ENCODE measurements at places on chromosomes 2 and 18.

DNA sequence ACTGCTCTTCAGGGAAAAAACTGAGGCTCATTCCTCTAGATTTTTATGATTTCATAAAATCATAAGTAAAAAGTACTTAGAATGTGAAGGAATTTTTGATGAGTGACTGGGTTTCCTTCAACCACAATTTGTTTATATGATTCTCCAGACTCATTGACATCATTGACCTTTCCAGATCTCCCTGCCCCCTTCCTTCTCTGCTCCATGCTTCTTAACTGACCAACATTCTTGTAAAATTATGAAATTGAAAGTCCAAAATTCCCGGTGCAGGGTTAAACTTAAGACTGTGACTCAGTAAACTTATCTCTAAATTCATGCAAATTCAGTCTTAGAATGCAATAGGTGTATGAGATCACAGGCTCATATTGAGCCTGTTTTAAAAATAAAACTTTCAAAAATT, 648.9 kb downstream of the TDRD15 start:
- peak; percentile 88 for DNase-seq

- DNase-seq = no peak
These were observed 125.7 kb upstream of the CCDC195 start for GRCh38 chr2:224841910-224842309.

- DNase-seq = no peak
These were observed 50.5 kb upstream of the DLX2 start for GRCh38 chr2:172153156-172153555.

DNA sequence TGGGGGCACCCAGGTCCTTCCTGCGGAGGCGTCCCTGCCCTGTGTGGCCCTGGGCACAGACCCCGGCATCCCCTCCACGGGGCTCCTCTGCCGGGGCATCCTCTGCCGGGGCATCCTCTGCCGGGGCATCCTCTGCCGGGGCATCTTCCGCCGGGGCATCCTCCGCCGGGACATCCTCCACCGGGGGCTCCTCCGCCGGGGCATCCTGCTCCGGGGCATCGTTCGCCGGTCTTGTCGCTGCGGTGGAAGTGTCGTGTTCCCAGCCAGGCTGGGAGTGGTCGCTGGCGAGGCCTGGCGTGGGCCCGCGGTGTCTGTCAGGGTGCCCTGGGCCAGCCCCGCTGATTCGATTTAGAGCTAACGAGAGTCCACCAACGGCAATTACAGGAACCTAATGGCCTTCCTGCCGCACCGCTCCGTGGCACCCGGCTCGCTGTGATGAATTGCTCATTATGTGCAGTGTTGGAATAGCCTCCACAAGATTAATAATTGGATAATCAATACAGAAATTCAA, 115.1 kb downstream of the NFATC1 start:
- DNase-seq = no peak

DNA sequence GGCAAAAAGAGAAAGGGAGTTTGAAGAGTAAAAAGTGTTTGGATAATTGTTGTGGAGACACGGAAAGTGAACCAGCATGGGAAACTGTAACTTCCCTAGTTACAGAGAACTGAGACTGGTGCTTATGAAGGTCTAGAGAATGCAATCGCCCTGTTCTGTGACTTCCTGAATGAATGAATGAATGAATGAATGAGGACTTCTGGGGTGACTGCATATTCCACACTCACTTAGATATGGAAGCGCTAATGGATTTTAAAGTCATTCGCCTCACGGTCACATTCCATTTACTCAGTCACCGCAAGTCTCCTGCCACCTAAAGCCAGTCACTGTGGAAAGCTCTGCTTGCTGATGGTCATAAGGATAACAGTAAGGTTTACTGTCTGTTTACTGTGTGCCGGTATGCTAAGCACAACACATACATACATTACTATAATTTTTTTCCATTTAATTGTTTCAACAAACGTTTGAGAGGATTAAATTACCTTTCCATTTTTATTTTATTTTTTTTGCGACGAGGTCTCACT, 138.2 kb downstream of the CABLES1 start:
- no peak for DNase-seq

- no peak for DNase-seq
These were observed 32.6 kb downstream of the MRPL44 start for GRCh38 chr2:223989856-223990232.

DNA sequence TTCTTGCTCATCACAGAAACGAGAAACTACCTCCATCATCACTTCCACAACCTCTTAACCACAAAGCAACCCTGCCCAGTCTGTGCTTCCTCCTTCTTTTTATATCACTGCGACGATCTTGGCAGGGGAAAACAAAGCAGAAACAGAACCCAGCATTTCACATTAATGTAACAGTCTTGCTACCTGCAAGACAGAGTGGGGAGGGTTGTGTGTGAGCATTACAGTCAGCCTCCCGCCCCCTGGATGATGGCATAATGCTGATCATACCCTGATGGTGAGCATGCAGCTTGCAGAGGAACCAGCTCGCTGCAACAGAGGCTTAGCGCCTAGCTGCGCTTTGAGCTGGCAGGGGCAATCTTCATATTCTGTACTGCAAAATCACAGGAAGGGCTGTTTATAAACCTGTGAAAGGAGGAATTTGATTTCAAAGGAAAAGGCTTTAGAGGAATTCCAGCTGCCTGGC, 376.1 kb downstream of the IRS1 start:
- peak; percentile 24 for DNase-seq

GRCh38 chr2:149819356-149819957, 231.9 kb upstream of the MMADHC start:
- DNase-seq = no peak
